Stimulated activated CD4-positive, alpha-beta T cell treated with anti-CD3 and anti-CD28 coated beads, TNF-alpha, amount 100 ng/mL, for 4 hours (primary cell): ENCODE measurements at places on chromosomes 16 and 17.

DNA sequence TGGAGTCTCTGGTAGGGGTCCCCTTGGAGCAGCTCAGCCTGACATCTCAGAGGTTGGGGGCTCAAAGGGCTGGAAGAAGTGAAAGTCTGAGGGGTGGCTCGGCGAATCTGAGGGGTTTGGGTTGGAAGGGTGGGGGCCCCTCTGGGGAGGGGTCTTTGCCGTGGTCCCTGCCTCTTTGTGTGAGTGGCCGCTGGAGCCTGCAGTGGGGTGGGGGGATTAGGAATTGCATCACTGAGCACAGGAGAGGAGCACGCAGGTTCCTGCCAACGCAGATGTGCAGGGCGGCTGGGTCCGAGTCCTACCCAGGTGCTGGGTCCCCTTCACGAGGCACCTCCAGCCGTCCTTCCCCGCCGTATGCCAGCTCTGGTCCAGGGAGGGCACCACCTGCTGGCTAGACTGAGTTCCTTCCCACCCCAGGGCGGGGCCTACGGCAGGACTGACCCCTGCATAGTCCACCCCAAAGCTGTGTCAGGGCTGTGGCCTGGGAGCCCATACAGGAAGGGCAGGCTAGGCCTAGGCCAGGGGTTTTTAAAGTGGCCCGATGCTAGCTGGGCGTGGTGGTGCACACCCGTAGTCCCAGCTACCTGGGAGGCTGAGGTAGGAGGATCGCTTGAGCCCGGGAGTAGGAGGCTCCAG, 9.9 kb downstream of the FMNL1 start:
- no peak for DNase-seq

GRCh38 chr16:1297018-1297696, 12.3 kb upstream of the UBE2I start:
- no peak for DNase-seq

DNA sequence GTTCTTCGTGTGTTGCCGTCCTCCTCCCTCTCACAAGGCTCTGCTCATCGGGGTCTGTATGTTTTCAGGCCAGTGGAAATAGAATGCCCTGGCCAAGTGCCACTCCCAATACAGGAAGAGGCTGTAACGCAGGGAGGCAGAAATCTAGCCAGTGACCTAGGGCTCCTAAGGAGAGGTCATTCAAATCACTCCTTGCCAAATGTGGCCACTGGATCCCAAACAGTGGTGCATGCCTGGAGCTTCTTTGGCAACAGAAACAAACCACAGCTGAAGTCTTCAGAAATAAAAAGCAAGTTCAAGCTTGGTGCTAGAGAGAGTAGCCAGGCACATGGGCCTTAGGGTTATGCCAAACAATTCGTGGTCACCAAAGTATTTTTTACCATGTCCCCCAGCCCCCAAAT, 66.1 kb downstream of the SMG6 start:
- DNase-seq: no peak

GRCh38 chr17:44607836-44608690, 48.2 kb upstream of the MEIOC start:
- no peak for DNase-seq

DNA sequence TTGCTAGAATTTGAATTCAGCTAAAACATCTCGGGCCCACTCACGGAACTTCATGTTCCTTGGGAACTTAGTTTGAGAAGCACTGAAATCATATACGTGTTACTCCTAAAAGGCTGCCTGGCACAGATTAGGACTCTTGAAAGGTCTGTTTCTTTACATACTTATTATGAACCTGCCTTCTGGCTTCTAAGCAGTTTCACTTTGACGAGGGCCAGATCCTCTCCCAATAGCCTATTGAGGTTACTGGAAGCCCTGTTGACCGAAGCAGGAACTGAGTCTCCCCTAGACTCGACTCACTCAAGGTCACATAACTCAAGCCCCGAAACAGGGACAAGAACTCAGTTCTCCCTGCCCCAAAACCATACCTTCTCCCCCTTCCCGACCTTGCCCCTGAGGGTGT, 121.9 kb upstream of the PLCG2 start:
- no peak for DNase-seq

DNA sequence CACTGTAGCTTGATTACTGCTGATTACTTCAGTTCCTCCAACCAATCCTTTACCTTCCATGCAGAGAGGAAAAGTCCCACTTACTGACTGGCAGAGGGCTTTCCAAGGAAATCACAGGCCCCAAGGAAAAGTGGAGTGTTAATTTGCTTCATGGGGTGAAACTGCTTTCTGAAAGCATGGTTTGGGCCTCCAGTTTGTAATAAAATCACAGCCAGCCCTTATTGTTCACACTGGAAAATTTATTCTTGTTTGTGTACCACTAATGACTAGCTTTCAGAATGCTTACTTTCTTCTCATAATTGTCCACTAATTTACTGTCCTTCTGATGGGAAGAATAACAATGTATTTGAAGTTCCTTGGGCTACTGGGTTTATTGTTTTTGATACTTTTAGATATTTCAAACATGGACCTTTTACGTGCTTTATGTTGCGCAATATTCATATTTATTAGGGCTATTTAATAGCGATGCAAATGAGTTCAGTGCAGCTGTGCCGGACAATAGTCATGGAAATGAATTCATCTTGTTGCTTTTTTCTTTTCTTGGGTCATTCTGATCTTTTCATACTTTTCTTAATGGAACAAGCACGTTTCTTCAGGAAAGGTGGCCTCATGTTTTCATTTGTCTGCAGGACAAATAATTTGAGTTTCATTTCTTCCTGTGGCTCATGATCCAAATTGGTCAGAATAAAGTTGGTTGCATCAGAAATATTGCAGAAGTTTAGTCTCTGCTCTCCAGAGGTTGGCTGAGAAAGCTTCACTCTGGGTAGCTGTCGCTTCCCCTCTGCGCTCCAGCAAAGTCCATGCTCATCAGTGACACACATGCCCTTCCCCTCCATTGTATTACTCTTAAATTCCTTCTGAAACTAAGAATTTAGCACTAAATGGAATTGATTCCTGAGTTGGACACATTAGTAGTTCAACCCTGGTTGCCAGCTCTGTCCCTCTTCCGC, 128.7 kb downstream of the PRKCA start:
- DNase-seq: no peak

- DNase-seq: no peak
These were observed 19.7 kb downstream of the SRCIN1 start for GRCh38 chr17:38585918-38586529.

DNA sequence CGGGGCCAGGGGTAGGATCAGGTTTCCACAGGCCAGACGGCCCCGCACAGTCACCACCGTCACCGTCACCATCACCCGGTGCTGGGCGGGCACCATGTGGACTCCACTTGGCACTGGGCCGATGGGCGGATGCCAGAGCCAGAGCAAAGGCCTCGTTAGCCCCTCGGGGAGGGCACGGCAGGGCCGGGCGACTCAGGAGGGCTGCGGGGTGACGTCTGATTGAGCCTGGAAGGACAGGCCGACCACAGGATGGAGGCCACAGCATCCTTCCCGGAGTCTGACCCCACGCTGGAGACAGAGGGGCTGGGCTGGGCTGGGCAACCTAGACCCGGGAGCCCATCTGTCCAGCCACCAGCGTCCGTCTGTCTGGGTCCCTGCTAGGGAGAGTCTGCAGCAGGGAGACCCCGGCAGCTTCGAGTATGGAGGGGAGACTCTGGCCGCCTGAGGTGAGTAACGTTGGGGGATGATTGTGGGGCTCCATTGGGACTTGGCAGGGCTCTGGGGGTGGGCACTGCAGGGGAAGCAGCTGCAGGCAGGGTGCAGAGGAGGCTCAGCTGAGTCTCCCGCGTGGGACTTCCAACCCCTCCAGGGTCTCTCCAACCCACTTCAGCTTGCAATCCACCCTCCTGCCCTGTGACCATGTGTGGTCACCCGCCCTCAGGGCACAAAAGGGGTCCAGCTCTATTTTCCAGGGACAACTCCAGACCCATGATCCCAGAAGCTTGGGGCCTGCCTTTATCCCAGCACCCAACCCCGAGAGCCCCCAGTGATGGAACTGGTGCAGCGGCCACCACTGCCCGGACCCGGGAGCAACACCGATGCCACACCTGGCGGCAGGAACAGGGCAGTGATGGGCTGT, 22.6 kb downstream of the SLC25A10 start:
- DNase-seq: no peak

GRCh38 chr17:60168654-60169053, 18.9 kb downstream of the CA4 start:
- DNase-seq: no peak

DNA sequence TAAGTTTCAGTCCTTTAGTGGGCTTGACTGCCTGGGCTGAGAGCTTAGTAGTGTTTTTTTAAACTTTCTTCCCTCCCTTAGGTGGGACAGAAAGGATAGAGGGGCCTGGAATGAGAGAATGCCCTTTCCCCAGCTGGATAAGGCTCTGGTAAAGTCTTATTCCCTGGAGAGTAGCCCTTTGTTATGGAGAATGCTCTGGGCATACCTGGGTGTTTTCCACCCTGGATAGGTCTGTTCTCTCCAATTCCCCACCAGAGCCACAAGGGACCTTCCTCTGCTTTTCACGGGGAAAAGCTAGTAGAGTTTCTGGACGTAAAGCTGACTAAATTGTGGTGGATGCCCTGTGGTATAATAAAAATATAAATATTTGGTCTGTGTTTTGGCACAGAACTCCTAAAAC, 164.1 kb downstream of the HS3ST4 start:
- DNase-seq: no peak

GRCh38 chr17:47713980-47714700, 18.9 kb upstream of the TBX21 start:
- DNase-seq: no peak

- DNase-seq: no peak
These were observed 29.7 kb downstream of the NME3 start for GRCh38 chr16:1741553-1742165.

DNA sequence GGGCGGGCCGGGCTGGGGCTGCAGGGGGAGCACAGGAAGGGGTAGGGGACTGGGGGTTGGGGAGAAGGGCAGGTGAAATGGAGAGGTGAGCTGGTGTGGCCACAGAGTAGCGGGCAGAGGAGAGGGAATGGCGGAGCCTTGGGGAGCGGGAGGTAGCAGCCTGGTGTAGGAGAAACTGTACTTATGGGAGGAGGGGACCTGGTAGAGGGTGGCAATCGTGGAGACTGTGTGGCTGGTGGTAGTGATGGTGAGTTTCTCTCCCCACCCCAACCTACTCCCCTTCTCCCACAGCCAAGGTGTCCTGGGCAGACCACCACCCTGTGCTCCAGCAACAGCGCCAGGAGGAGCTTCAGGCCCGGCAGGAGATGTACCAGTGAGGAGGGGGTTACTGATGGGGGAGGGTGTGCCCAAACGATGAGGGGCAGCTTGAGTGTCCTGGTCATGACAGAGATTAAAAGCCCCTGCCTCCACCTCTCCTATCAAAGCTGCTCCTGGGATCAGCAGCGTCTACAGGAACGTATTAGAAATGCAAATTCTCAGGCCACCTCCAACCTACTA, 831 bp downstream of the ALOX15B start:
- no peak for DNase-seq

GRCh38 chr16:17382949-17383863, 87.6 kb downstream of the XYLT1 start:
- DNase-seq: no peak

DNA sequence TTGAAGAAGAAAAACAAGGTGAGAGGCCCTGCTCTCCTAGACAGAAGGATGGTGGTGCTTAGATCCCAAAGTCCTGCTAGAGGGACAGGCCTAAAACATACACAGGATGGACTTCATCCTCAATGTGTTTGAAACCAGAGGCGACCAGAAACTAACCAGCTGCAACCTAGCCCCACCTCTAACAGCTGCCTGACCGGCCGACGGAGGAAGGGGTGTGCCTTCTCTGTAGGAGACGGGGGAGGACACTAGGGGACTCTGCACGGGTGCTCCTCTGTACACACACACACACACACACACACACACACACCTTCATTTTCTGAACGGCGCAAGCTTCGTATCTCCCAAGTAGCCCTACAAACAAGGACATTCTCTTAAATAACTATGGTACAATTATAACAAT, 24.3 kb upstream of the PITPNM3 start:
- DNase-seq: no peak

- DNase-seq: no peak
These were observed 4.0 kb upstream of the RAPGEFL1 start for GRCh38 chr17:40173091-40173777.

DNA sequence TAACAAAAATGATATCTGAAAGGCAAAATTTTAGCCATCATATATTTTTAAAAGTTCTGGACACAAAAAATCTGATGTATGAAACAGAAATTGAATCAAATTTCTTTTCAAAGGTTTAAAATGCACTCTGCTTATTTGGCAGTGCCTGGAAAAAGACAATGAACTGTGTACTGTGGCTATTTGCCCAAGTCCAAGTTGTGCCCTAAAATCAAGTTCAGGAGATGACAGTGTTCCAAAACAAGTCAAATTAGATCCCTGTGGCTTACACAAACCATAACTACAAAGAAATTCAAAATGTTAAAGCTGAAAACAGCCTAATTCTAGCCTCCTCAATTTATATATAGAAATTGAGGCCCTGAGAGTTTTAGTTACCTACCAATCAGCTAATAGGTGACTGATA, 25.6 kb downstream of the CMC2 start:
- DNase-seq: no peak

DNA sequence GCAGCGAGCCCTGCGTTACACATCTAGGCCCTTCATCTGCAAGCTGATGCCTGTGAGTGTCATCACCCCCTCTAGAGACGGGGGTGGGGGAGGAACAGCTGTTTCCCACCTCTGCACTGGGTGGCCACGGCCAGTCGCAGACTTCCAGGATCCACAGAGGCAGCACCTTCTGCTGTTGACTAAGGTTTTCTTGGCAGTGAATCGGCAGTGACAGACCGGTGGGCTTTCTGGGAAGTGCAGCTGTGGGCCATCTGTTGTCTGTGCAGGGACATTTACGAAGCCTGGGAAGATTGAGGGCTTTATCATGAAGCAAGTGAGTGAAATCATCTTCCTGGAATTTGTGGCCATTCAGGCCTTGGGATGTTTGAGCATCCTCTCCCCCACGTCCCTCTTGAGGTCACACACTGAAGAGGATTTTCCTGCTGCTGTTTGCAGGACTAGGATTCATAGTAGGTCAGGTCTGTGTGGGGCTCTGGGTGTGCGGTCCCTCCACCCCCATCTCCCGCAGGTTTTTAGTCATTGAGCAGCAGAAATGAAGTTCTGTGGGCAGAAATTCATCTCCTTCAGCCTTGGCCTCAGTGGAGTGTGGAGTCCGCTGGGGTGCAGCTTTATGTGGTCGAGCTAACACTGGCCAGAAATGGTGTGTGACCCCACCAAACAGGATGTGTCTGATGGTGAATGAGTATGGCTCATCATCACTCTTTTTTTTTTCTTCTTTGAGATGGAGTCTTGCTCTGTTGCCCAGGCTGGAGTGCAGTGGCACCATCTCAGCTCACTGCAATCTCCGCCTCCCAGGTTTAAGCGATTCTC, 12.0 kb downstream of the PGS1 start:
- no peak for DNase-seq

GRCh38 chr17:82160075-82160474, 52.6 kb downstream of the CCDC57 start:
- DNase-seq: no peak
